ENCODE measurements at places on chromosomes 1 and 21.

DNA sequence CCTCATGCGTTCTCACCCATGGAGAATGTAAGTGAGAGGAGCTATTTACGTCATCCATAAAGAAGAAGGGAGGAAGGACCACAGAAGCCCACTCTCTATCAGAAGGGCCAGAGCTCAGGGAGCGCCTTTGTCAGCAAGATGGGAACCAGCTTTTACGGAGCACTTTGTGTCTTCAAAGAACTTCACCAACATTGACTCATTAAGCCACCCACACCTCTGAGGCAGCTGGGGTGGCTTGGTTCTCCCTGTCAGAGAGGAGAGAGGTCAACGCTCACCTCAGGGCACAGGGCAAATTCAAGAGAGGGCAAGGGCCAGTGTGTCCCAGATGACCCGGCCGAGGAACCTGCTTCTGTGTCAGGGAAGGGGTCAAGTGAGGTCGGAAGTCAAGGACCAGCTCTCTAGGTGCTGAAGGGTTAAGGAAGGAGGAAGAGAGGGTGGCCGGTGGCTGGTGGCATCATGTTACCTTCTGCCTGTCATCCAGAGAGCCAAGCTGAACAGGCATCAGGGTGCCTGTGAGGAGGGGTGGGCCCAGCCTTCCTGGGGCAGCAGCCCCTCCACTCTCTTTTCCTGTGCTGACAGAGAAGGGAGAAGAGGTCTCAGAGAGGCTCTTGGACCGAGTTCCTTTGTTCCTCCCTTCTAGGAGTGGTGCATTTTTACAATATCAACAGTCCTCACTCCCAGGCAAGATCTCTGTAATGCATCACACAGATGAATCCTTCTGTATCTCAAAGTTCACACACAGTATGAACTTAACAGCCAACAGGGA lies 109.0 kb downstream of the ETS2 start:
- no peak for DNase-seq

GRCh38 chr1:7784492-7785071 lies 491 bp downstream of the PER3 start:
- no peak for DNase-seq

DNA sequence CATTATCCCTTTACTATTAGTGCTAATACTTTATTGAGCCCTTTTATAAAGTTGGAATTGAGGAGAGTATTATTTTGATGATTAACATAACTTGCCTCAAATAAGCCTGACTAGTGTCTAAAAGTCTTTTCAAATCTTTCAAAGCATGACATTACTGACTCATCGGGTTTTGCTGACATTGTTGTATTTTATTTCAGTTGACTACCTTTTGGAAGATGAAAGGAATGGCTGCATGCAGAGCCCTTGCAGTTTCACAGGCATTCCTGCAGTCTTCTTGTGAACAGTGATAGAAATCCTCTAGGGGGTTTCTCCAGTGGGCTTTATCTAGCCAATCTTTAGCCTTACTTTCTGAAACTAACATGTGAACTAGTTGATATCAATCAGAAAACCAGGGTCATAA lies 43.0 kb upstream of the TMEM61 start:
- no peak for DNase-seq

GRCh38 chr1:112714313-112715263 lies 544 bp downstream of the PPM1J start:
- DNase-seq, result no peak

- no peak for DNase-seq
Measured at GRCh38 chr1:118984722-118985639, 3.2 kb downstream of the TBX15 start.

GRCh38 chr1:44114098-44114497 lies 4.5 kb upstream of the KLF17 start:
- no peak for DNase-seq

DNA sequence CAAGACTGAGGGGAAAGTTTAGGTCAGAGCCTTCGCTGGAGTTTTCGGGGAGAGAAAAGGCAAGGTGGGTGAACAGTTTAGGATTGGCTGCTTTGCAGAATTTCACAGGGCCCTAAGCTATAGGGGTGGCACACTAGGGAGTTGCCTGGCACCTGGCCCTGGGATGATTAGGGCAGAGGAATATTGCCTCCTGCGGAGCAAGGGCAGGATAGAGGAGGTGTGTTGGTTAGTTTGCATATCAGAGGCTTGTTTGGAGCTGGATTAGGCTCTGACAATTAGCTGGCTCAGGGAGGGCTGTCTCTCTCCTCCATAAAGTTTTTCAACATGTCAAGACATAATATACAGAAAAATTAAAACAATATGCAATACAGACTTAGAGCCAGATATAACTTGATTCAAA lies 436.4 kb downstream of the DISC1 start:
- no peak for DNase-seq

- peak; percentile 65 for DNase-seq
Measured at GRCh38 chr1:234499119-234499942, 20.4 kb upstream of the TARBP1 start.

DNA sequence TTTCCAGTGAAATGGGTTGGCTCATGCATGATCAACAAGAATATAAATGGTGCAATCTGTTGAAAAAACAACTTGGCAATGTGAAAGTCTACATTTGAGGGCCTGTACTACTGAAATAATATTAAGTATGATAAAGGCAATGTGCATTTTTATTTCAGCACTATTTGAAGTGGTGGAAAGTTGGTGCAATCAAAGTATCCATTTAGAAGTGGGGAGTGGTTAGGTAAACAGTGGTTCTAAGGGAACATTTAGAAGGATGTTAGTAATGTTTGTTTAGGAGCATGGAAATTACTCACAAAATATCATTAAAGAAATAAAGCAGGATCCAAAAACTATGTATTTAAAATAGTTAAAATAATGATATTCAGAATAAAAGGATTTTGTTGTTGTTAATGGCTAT lies 60.2 kb downstream of the CHRM3 start:
- no peak for DNase-seq

GRCh38 chr1:116521186-116521585 lies 49.6 kb downstream of the CD58 start:
- DNase-seq, result no peak

- no peak for DNase-seq
Measured at GRCh38 chr1:218480588-218481099, 135.5 kb downstream of the TGFB2 start.

DNA sequence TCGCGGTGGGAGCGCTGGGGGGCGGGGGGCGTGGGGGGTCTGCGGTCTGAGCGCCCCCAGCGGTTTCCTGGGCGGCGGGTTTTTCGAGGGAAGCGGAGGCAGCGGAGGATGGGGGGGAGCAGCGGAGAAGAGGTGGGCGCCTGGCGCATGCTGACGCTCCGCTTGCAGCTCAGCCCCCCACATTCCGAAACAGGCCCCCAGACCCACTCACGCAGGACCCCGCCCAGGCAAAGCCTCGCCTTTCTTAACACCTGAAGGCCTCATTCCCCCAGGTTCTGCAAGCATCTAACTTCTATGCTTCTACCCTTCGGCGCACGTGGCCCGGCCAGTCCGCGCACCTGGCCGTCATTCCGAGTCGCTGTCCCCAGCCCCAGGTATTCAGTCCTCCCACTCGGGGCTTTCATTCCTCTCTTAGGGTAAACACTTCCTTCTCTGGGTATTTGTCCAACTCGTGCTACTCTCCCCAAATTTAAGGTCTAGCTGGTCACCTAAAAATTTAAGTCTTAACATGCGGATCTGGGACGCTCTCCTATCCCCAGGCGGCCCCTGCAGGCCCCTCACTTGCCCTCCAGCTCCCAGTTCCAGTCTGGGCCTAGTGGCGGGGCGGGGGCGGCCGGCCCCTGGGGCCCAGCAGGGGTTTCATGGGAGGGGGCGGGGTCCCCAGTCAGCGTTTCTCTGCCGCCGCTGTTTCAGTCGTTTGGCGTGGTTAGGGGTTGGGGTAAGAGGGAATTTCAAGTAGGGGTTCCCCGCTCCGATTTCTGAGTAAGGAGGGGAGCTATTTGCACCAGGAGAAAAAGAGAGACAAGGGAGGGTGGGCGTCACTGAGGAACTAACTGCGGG lies 2.8 kb upstream of the ZBTB7B start:
- no peak for DNase-seq

- no peak for DNase-seq
Measured at GRCh38 chr1:193030280-193030679, 28.9 kb downstream of the UCHL5 start.

DNA sequence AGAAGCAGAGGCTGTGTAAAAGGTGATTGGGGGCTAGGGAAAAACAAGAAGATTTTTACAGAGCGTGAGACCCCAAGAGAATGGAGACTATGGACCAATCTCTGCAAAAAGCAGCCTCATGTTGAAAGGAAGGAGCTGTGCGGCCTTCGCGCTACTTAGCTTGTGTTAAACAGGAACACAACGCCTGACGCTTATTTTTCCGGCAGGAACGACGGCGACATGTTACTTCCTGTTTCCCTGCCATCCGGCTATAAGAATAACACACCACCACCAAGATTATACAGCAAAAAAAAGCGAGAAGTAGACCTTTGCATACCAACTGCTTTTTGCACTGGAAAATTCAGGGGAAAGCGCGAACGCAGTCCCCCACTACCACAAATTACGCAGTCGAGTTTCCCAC lies 272.7 kb downstream of the FAM72C start:
- no peak for DNase-seq

DNA sequence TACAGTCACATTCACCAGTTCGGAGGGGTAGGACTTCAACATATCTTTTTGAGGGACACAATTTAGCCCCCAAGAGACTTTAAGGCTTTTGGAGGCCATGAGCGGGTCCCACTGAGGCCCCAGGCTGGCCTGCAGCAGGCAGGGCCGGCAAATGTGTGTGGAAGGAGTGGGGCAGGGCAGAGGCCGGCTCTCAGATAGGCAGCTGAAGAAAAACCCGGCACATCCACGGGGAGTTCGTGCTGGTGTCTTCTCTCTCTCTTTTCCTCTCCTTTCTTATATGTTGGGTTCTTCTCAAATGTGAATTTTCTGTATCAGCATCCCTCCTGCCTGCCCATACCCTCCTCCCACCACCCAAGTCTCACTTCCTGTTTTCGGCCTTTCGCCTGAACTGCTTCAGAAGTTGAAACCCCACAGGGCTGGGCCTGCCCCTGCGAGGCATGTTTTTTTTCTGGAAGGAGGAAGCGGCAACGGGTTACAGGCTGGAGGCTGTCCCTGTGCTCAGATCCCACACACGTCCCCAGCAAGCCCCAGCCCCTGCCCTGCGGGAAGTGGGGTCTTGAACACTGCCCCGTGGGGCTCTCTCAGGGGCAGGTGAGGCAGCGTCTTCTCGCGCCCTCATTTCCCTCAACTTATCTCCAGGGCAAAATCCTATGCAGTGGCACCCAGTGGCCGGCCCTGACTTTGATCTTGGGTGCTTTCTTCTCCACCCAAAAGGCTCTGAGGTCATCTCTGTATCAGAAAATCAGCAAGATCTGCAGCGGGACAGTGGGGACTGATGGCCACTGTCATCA lies 9.7 kb upstream of the UMODL1 start:
- no peak for DNase-seq

DNA sequence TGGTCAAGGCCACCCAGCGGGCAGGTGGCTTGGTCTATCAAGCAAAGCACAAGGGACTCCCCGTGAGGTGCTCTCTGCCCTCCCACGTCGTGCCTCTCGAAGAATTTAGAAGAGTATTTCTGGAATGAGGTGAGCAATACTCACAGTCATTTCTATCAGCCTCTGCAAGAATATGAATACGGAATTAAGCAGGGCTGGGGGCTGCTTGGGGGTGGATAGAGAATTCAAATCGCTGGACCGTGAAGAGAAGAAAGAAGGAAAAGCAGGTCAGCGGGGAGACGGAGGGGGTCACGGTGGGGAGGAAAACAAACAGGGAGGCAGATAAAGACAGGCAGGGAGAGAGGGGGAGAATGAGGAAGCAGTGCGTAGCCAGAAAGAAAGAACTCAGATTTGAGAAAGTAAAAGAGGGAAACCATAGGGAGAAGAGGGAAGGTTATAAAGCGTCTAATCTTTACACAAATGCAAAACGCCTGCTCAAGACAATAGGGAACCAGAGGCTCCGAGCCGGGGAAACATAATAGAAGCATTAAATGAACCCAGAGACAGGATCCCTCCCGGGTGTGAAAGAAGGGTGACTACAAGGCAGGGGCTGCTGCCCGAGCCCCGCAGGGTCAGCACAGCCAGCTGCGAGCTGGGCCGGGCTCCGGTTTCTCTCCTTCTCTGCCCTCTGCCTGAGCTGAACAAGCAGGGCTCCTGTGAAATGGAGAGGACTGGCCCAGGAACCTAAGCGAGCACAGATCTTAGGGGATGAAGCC lies 2.1 kb upstream of the EDN2 start:
- no peak for DNase-seq

- no peak for DNase-seq
Measured at GRCh38 chr1:234628089-234628488, 18.1 kb upstream of the IRF2BP2 start.

DNA sequence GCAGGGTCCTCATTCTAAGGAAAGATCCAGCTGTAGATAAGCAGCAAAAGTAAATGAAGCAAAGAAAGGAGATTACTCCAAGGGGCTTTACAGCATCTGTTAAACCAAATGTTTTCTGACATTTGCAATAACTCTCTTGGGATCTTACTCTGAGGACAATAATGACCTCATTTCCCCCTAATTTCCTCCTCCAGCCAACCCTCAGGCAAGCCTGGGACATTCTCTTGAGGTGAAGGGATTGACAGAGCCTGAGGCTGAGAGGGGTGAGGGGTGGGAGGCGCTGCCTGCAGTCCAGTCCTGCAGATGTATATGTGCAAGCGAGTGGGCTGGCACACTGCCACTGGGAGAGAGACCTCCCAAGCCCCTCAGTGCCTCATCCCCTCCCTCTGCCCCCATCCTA lies 40.5 kb upstream of the NEK2 start:
- no peak for DNase-seq

GRCh38 chr1:53089478-53090226 lies 27.6 kb downstream of the PODN start:
- no peak for DNase-seq

GRCh38 chr1:33036051-33036525 lies 595 bp downstream of the AK2 start:
- DNase-seq, result no peak

DNA sequence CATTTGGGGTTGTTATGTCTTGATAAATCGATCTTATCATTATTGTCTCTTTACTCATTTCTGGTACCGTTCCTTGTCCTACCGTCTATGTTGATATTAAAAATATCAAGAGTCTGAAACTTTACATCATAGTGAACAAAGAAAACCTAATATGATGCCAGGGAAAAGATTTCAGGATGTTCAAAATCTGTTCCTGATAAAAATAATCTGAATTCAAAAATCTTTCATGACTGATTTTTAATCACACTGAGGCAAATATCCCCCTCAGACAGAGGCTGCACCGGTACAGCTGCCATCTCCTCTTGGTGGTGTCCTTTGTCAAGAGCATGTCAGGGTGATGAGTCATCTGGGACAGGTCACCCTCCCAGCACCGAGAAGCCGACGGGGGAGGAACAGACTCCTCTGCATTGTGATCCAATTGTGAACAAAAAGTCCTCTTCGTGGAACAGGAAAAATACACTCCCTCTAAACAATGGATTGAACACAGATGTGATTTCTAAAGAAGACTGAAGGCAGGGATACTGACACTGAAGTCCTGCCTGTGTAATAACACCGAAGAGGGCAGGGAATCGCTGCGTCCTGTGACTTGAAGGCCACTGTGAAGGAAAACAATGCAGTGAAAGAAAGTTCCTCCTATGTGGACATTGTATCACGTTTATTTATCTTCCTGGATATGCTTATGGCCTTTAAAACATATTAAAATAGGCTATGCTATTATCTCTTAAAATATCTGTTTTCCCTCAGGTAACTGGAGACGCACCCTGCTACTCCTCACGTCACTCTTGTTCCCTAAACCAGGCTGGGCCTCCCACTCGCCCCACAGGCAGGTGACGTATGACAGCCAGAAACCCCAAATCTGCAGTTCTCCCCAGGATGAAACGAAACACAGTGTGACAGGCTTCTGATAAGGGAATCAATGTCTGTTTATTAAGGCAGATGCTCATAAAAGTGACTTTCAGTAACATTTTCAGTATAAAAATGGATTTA lies 4.3 kb upstream of the SPATC1L start:
- DNase-seq, result peak; percentile 54

- DNase-seq, result no peak
Measured at GRCh38 chr1:219419065-219419464, 193.8 kb downstream of the ZC3H11B start.
